ENCODE measurements at places on chromosomes 2 and 18.

DNA sequence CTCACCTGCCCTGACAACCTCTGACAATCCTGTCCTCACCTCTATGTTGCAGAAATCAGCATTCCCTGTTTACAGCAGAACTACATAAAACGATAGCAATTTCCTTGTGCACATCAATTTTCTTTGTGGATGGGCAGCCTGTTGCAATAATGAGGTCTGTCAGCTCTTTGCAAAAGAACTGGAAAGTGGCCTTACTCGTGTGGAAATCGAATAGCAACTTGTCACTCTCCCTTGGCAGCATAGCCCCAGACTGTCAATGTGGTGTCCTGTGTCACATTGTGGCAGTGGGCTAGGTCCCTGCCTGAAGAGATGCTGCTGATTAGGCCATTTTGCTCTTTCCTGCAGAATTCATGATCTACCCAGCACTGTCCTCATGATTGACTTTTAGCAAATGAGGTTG lies 531.9 kb downstream of the CCDC85A start:
- DNase-seq: no peak

DNA sequence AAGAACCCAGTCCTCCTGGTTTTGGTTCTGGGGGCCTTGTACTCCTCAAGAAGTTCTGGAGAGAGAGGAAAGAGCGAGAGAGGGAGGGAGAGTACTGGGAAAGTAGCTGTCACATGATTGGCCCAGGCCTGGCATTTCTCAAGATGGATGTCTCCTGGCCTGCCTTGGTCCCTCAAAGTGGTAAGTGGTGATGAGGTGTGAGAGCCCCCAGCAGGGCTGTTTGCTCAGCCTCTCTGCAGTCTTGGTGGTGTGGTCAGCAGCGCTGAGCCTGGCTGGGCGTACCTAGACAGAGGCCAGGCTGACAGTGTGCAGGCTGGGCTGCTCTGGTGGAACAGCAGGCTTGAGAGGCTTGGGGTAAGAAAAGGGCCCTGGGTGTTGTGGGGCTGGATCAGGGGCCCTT lies 2.5 kb downstream of the SPEG start:
- DNase-seq: no peak

GRCh38 chr18:37653618-37654017 lies 88.0 kb upstream of the CELF4 start:
- DNase-seq: no peak

- DNase-seq: no peak
These were observed 41.4 kb downstream of the DDX18 start for GRCh38 chr2:117855886-117856285.

DNA sequence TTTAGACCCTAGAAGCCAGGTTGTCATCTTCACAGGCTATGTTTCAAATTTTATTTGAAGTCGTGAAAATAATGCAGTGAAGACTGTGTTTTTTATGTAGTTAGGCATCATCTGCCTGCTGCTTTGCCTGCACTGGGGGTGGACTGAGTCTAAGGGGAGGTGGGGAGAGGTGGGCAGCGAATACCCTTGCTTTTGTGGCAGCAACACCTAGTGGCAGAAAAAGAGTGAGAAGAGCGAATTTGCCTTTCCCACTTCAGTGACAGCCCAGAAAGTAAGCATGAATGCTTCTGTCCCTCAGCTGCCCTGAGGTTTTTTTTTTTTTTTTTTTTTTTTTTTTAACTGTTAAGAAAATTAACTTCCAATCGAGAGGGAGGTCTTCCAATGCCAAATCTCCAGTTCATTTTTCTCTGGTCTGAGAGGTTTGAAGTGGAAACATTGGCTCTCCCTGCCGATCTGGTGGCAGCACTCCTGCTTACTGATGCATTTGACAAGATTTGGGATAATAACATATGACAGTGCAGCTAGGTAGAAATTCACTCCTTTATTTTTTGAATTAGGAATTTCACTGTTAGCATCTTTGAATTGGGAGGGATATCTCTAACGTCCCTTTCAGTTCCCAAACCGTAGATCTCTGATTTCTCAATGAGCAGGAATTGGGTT lies 60.3 kb upstream of the LYPD6B start:
- no peak for DNase-seq

GRCh38 chr2:218295029-218295428 lies 2.7 kb upstream of the TMBIM1 start:
- peak; percentile 25 for DNase-seq

- no peak for DNase-seq
These were observed 819 bp upstream of the MAP3K2 start for GRCh38 chr2:127388423-127389164.

DNA sequence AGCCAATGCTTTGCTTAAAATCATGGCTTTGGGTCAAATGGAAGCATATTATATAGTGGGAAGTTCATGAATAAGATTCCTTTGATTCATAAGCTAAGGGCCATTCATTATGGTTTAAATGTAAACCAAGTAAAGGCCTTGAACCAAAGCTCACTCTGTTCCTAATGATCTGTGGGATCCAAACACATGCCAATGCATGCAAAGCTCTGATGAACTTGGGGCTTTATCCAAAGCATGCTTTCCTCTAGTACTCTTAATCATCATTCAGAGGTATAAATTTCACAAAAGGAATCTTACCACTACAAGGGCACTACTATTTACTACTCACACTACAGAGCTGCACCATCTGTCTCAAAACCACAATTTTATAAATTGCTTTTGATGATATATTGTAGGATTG lies 102.8 kb upstream of the RBMS1 start:
- no peak for DNase-seq

GRCh38 chr18:67134911-67135310 lies 381.6 kb downstream of the DSEL start:
- DNase-seq: no peak

GRCh38 chr2:187078297-187078696 lies 229.3 kb upstream of the ZSWIM2 start:
- no peak for DNase-seq

GRCh38 chr2:98121149-98121548 lies 34.2 kb downstream of the VWA3B start:
- no peak for DNase-seq

DNA sequence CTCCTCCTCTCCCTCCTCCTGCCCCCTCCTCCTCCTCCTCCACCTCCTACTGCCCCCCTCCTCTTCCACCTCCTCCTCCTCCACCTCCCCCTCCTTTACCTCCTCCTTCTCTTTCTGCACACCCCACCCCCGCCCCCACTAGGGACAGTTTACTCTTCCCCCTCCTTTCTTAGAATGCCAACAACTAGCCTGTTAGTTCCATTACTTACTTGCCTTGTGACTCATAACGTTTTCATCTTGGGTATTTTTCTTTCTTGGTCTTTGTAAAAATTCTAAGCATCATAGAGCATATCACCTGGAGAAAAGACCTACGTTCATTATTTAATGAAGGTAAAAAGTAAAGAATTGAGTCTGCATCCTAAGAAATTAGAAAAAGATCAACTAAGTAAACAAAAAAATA lies 165.3 kb downstream of the NEDD4L start:
- no peak for DNase-seq

- no peak for DNase-seq
These were observed 292.3 kb upstream of the SIX2 start for GRCh38 chr2:45301307-45302277.
